NB4 (cell line): ENCODE measurements at places on chromosomes 4 and X.
A peak's percentile ranks its signal among the peaks of the same experiment; 100 is the strongest.

- no peak for DNase-seq
Observed at GRCh38 chr4:163621821-163622220, 127.3 kb downstream of the TMA16 start.

GRCh38 chrX:97398030-97398551 lies 514.4 kb downstream of the RPA4 start:
- no peak for DNase-seq

- no peak for DNase-seq
Observed at GRCh38 chrX:9196961-9197640, 163.2 kb upstream of the FAM9B start.

- DNase-seq: no peak
Observed at GRCh38 chr4:40912460-40913184, 162.9 kb downstream of the NSUN7 start.

DNA sequence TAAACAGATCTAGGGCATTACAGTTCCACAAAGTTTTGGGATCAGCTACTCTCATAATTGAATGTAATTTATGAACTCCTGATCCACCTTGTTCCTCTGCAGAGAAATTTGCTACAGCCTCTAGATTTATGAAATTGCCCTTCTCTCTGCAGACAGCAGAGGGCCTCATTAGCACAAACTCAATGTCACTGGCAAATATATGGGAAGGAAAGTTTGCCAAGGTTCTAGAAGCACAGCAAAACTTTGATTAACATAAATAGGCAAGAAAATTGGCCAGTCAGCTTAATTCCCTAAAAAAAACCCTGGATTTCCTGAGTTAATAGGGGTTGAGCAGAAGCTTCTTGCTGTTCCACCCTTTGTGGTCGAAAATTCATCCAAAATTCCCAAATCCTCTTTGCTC lies 31.5 kb downstream of the PRPS1 start:
- DNase-seq: peak; percentile 57

- no peak for DNase-seq
Observed at GRCh38 chr4:152422817-152423320, 113.0 kb downstream of the FBXW7 start.

DNA sequence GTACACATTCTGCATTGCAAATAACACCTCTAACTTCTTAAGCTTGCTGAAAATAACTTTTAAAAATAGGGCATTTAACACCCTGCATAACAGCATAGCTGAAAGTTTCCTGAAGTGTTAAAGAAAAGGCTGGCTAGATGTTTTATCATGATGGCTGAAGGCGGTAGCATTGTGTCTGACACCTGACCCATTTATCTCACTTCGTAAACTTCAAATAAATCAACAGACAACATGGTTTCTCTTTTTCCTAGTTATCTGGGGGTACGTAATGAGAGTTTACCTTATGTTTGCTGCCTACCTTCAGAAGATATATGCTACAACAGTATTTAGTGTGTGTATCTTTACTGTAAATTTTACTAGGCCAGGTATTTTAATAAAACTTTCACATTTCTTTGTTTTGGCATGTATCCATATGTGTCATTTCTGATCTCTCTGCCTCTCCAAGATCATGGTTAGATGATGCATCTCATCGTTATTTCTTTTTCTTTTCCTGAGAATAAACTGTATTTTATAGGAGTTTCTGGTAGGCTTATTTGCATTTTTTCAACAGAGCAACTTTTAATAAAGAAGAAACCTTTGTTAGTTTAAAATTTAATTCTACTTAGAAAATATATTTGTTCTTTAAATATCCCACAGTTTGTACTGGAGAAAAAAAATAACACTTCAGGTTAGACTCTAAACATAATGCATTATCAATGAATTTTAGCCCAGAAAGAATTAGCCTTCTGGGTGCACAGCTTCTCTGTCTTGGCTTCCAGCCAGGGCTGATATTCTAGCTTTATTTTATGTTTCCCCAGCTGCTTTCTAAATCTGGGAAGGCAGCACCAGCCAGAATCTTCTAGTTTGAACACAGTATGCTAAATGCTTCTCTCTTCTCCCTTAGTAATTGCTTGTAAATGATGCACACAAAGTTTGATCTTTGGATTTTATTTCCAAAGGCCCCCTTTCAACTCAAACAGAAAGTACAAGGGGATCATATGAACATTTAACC lies 2.9 kb downstream of the NDST4 start:
- no peak for DNase-seq

GRCh38 chrX:6131287-6131686 lies 97.4 kb downstream of the NLGN4X start:
- DNase-seq: no peak

DNA sequence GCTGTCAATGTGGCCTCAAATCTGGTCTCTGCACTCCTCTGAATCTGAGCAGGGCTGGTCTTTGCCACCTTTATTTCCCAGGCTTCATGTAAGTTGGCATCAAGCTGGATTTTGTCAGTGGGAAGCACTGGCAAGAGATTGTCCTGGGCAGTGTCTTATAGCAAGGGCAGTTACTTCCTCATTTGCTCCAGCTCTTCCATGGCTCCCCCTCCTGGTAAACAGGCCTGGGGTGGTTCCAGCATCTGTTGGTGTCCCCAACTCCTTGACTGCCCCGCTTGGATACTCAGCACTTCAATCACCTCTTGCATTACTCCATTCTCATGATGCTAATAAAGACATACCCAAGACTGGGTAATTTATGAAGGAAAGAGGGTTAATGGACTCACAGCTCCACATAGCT lies 15.0 kb upstream of the REST start:
- DNase-seq: peak; percentile 46

DNA sequence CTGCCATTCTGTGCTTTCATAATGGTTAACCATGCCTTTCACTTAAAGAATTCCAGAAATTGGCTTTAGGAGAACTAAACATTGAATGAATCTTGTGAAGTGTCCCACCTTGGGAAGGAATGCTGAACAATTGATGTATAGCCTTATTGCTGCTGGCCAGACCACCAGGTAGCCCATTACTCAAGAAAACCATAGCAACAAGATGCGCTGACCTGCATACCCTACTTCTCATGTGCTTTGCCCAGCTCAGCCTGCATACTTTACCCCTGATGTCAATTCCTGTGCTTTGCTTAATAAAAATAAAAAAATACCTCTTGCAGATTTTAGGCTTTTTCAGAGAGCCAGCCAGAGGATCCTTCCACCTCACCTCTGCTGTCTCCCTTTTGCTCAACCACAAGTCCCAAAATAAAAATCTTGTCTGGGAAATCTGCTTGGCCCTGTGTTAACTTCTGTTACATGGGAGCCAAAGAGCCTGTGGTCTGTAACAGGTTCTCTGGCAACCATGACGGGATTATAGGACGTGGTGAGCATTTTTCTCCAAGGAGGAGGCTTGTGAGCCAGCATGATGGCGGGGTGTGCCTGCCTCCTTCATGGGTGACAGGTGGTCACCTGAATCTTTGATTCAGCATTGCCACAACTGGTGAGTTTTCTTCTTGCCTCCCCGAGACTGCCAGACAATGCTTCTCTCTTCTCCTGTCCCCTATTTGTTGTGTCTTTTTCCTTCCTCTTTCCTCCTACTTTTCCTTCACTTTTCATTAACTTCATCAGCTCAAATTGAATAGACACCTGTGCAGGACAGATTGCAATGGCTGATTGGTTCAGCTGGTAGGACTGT lies 106.8 kb downstream of the ARSJ start:
- no peak for DNase-seq

DNA sequence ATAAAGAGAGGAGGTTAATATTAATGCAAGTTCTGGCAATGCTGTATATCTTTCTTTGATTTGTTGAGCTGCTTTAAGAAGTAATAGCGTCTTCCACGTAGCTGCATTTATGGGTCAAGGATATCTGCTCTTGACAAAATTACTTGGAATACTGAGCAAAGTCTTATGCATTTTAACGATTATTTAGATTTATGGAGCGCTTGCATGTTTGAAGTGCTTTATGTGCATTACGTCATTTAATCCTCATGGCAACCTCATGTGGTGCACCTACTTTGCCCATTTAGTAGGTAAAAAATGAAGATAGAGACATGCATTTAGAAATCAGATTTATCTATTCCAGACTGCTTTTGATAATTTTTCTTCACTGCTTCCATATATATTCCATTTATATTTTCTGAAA lies 46.0 kb downstream of the DTHD1 start:
- no peak for DNase-seq

GRCh38 chr4:66331761-66332160 lies 661.5 kb upstream of the EPHA5 start:
- no peak for DNase-seq

DNA sequence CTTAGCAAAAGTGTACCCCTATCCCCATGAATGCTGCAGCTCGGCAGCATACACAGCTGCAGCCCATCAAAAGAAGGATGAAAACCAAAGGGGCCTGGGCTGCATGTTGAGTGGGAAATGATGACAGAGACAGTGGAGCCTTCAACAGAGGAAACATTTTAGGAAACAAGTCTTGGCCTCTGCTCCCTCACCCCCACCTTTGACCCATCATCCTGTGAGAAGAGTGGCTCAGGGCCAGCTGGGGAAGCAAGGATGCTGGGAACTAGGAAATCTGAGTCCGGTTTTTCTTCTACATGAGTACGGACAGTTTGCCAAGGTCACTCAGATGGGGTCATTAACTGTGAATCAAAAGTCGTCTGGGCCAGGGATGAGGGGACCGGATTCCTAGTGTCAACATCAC lies 37.2 kb downstream of the IDS start:
- DNase-seq: no peak

DNA sequence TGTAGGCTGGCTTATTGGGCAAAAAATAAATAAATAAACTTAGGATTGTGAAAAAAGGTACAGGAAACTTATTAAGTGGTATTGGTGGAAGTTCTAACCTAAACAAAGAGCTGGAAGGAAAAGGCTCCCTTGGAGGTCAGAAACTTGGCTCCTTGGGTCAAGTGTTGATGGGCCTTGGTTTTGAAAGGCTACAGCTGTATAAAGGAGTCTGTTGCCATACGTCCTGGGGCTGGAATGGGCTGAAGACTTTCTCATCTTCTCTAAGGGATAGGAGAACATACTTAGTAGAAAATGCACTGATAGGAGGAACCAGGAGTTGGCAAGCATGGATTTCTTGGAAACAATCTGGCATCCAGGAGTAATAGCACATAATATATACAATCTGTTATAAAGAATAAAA lies 56.6 kb downstream of the PDLIM5 start:
- no peak for DNase-seq

GRCh38 chr4:98939892-98940298 lies 11.0 kb upstream of the EIF4E start:
- DNase-seq: peak; percentile 59

DNA sequence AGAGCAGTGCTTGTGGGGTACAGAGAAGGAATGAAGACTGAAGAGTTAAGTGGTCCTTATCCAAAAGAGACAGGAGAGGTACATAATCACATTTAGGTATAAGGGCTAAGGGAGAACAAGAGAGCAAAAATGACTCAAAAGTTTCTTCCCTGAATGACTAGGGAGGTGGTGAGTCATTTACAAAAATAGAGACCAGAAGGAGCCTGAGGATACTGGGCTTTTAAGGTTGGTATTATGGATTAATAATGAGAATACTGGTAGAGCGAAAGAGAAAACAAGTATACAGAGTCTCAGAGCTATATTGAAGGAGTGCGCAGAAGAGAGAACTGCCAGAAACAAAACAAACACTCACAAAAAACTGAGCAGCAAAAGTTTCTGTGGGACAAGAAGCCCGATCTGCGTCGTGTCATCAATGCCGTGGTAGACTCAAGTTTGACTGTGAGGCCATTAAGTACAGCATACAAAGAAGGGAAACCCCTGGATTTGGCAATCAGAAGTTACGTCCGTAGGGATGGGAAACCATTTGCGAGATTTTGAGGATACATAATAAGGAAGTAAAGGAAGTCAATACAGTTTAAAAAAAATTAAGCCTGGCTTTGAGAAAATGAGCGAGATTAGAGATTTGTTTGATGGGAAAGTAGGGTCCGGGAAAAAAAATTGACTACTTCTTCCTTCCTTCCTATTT lies 129.1 kb upstream of the STIM2 start:
- peak; percentile 15 for DNase-seq

DNA sequence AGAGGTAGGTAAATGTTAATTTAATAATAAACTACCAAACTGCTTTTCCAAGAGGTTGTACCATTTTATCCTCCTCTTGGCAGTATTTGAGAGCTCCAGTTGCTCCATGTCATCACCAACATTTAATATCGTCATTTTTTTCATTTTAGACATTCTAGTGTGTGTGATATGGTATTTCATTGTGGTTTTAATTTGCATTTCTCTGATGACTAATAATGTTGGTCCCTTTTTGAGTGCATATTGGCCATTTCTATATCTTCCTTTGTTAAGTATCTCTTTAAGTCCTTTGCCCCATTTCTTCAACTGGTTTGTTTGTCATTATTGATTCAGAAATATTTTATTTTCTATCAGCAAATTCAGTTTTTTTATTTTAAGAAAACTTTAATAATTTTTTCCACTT lies 88.8 kb downstream of the MAPK10 start:
- no peak for DNase-seq

GRCh38 chr4:168856312-168856711 lies 153.7 kb downstream of the CBR4 start:
- no peak for DNase-seq

- DNase-seq: no peak
Observed at GRCh38 chr4:89528526-89529133, 221.0 kb upstream of the GPRIN3 start.

DNA sequence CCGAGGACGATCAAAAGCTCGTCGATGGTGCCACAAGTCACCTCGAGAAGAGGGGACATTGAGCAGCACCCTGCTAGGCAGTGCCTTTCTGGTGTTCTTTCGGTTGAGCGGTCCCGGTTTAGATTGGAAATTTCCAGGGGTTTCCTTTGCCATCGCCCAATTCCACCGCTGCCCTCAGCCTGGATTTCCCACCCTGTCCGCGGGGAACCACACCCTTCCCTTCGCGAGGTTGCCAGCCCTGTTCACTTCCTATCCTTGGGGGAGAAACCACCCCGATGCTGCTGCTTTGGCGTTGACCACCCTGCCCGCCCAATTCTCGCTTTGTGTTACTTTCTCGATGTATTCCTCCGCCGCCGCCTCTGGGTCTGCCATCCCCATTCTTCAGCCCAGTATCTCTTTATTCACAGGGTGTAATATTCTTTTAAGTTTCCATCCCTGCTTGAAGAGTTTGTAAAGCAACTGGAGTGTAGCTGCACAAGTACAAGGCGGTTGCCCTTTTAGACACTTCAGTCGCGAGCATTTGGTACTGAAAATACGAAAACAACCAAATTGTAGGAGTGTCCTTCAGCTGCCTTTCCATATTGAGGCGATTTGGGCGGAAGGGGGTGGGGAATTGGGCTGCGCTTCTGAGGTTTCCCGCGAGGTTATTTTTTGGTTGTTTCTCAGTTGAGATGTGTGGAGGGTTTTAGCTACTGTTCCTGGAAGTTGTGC lies 1.1 kb downstream of the OGT start:
- peak; percentile 75 for DNase-seq

GRCh38 chrX:96430756-96431455 lies 253.7 kb upstream of the DIAPH2 start:
- no peak for DNase-seq

DNA sequence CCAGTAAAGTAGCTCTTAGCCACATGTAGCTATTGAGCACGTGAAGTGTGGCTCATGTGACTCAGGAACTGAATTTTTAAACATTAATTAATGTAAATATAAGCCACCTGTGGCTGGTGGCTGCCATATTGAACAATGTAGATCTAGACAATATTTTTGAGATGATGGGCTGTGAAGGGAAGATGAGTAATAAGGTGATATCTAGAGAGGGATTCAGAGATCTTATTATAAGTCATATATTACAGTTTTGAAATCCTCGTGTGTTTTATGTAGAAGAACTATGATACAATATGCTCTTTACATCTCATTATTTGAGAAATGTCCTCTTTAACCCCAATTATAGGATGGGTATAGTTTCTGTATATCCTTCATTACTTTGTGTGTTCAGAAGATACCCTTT lies 5.6 kb downstream of the GAR1 start:
- DNase-seq: no peak

- DNase-seq: peak; percentile 82
Observed at GRCh38 chrX:75155827-75156525, at the start of gene ABCB7. ABCB7 (minus strand) TSS chrX:75156283; CDS start chrX:75156272, 11 bp downstream.
